NCI-H1092 treated with DMSO at 0.1 percent for 48 hours (cell line): ENCODE measurements at places on chromosomes 7 and 10.

- no peak for DNase-seq
Measured at GRCh38 chr10:128382225-128382624, 256.0 kb upstream of the MKI67 start.

GRCh38 chr10:125023862-125024496 is 82.1 kb downstream of the ZRANB1 start:
- peak; percentile 89 for DNase-seq

DNA sequence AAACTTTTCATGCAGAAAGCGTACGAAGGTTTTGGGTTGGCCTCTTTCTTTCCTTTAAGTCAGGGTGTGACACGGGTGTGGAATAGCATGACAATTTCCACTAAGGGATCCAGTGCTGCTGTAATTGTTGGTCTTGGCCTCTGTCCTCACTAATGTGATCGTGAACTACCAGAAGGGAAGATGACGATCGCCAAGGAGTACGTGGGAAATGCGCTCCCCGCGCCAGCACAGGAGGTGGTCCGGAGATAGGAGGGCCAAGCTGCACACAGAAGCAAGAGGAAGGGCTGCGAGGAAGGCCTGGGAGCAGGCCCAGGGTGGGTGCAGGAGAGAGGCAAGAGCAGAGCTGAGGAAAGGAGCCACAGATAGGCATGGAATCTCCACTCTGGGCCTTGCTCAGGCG is 79.7 kb upstream of the PODXL start:
- no peak for DNase-seq

- DNase-seq = no peak
Measured at GRCh38 chr7:76423666-76424412, 911 bp upstream of the ZP3 start.

DNA sequence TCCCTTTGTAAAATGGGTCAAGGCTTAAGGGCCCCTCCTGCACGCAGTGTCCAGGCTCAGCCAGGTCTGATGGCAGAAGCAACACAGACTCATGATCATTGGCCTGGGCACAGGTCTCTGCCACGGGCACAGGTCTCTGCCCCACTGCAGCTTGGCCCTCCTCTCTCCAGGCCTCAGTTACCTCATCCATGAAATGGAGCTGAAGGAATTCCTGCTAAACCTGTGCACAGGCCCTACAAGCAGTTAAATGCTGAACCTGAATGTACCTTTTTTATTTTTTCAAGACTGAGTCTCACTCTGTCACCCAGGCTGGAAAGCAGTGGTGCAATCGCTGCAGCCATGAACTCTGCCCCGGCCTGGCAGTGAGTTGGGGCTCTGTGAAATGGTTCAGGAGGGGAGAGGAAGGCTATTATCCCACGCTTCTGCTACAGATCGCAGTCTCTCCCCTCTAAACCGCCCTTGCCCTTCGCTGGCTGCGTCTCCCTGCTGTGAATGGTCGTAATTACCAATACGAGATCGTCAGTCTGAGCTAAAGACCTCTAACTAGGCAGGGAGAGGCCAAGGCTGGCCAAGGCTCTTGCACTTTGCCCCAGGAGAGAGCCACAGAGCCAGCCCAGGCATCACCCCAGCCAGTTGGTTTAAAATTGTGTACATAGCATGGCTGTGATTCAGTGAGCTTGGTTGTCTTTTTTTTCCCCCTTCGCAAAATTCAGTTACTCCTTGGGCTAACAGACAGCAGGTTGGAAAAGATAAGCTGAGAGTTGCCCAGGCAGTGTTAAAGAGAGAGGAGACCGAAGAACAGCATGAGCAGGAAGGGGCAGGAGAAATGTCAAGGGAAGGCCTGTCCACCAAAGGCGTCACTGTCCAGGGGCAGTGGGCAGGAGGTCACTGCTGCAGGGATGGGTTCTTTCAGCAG is 93.0 kb upstream of the KCTD7 start:
- DNase-seq = no peak

DNA sequence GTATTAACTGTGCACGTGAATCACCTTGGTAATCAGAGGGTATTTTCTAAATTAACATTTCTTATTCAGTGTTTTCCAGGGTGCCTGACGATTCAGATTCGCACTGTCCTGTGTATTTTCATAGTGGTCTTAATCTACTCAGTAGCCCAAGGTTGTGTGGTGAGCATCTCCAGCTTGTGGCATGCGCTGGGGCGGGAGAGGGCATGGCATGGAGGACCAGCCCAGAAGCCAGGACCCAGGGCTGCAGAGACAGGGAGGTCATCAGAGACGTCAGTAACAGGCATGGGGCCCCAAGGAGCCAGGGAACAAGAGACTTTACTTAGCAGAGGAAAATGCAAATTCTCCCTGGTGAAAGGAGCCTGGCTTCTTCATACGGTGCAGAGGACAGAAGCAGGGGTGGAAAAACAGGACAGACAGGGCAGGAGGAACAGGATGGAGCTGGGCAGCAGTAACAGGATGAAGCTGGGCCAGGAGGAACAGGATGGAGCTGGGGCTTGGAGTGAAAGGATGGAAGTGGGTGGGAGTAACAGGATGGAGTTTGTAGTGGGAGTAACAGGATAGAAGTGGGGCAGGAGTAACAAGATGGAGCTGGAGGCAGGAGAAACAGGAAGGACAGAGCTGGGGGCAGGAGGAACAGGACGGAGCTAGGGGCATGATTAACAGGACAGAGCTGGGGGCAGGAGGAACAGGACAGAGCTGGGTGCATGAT is 110.9 kb downstream of the ADCY1 start:
- DNase-seq = no peak

DNA sequence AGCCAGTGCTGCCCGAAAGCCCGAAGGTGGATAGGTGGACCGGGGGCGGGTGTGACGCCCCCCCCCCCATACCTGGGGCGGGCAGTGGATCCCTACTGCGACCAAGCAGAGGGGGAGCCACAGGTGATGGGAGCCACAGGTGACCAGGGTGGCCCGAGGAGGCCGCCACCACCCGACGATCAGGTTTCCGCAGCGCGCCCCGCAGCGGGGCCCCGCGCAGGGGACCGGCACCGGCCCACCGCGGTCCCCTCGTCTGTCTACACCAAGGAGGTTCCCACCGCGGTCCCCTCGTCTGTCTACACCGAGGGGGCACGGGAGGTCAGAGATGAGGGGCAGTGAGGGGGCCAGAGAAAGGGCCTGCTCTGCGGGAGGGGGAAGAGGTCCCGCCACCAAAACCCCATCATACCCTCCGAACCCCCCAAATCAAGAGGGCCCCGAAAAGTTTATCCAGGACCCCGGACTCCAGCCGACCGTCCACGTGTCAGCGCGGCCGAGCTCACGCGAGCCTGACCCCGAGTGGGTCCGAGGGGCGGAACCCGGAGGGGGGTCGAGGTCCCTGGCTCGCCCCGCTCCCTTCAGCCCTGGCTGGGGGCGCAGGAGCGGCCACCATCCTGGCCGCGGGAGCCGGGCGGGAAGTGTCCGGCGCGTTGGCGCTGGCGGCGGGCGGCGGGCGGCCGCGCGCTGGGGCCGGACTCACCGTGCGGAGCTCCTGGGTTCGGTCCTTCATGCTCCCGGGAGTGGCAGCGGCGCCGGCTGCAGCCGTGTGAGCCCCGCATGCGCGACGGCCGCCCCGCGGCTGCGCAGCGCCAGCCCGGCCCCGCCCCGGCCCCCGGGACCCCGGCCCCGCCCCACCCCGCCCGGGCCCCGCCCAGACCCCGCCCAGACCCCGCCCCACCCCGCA is at the start of gene STX1A:
Gene STX1A, minus strand, starts transcription at position 765 of the 901 bp plus-strand sequence. Its CDS starts 38 bp downstream, at position 727.
- peak; percentile 62 for DNase-seq
